Nephron progenitor cell (in vitro differentiated cells): ENCODE measurements at places on chromosomes 11 and 22.
A peak's percentile ranks its signal among the peaks of the same experiment; 100 is the strongest.

- no peak overlapping the region for H3K27ac ChIP-seq
- peaks cover 5% of the 10 kb centered on the region for H3K27me3 ChIP-seq
- no peak overlapping the region for H3K4me3 ChIP-seq
- DNase-seq, result no peak
These were observed 162.3 kb downstream of the FBXO7 start for GRCh38 chr22:32636884-32637283.

DNA sequence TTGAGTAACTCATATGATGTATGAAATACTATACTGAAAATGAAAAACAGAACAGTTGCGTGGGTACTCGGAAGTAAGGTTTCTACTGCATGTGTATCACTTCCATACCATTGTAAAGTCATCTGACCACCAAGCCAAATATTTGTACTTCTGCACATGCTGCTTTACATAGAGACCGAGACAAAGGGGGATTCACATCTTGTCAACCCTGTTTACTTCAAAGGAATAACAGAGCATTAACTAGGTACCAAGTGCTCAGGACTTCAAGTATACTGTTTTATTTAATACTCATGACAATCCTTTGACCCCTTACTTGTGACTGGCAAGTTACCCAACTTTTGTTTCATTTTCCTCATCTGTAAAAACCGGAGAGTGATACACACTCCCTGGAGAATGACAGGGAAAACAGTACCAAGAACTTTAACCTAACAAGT, 9.9 kb downstream of the MAPK1 start:
- H3K4me3 ChIP-seq, result no peak overlapping the region
- DNase-seq, result no peak
- H3K4me1 ChIP-seq, result peaks cover 54% of the 10 kb centered on the region
- peaks cover under 1% of the 10 kb centered on the region for H3K27me3 ChIP-seq
- peaks cover 38% of the 10 kb centered on the region for H3K36me3 ChIP-seq

DNA sequence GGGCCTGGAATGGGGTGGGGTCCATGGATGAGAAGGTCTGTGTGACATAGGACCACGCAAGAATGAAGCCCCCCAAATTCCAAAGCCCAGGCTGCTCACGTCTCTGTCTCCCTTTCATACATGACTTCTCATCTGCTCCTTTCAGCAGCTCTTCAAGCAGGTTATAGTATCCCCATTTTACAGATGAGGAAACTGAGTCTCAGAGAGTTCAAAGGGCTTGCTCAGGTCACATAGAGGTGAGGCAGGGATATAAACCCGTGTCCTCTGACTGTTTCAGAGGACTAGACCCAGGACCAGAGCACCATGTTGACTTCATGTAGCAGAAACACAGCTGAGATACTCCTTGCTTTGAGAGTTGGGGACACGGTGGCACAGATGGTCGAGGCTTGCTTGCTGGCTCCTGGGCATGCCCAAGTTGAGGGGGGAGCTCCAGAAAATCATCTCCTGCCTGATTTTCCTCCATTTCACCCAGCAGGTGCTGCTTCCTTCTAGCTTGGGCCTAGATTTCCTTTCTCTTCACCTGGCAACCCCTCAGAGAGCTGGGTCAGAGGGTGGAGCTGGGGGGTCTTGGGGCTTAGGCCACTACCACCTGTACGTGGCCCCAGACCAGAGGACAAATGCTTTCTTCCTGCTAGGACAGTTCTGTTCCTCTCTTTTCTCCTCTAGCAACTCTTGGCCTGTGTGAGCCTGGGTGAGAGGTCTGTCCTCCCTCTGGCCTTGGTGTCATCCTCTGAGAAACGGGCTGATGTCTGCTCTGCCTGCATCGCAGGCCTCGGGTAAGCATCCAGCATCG, 24.1 kb upstream of the THY1 start:
- H3K27ac ChIP-seq, result no peak overlapping the region
- H3K36me3 ChIP-seq, result no peaks in the 10 kb centered on the region
- H3K4me3 ChIP-seq, result no peak overlapping the region
- DNase-seq, result no peak
- peaks cover 15% of the 10 kb centered on the region for H3K4me1 ChIP-seq
- H3K27me3 ChIP-seq, result peaks cover 13% of the 10 kb centered on the region

- peaks cover 54% of the 10 kb centered on the region for H3K27me3 ChIP-seq
- H3K4me1 ChIP-seq, result peaks cover 13% of the 10 kb centered on the region
- H3K27ac ChIP-seq, result no peak within 1 kb of the TSS
- DNase-seq, result peak; percentile 60
These were observed at the start of gene ME3 for GRCh38 chr11:86672007-86672621. Gene ME3 (minus strand): TSS chr11:86672616.

GRCh38 chr22:22721681-22722354, 77.4 kb downstream of the GGTLC2 start:
- H3K27ac ChIP-seq, result no peak overlapping the region
- H3K36me3 ChIP-seq, result no peaks in the 10 kb centered on the region
- no peak overlapping the region for H3K4me3 ChIP-seq
- H3K4me1 ChIP-seq, result no peaks in the 10 kb centered on the region
- no peak for DNase-seq
- H3K27me3 ChIP-seq, result peaks cover 43% of the 10 kb centered on the region

DNA sequence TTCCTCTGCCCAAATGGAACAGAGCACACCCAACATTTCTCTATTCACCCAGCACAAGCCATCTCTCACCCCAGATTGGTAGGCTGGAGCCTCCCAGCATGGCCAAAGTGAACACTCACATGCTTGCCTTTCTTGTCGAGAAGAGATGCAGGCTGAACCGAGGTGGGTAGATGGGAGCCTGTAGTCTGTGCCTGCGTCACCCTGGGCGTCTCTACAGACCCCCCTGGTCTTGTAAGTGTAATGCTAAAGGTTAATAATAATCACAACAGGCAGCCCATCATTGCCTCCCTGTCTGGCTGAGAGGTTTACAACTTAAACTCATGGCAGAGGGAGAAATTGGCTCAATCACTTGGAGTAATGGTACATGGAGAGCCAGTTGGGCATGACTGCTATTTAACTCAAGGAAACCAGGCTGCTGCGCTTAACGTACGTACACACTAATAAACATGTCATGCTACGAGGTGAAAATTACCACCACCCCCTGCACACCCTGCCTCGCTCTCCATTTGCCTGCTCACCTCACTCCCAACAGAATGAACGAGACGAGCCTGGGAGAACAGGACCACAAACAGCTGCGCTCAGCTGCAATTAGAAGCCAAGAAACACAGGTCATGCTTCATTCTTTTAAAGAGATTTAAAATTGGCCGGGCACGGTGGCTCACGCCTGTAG, 9.1 kb upstream of the ZBTB16 start:
- H3K27me3 ChIP-seq, result peaks cover 4% of the 10 kb centered on the region
- no peaks in the 10 kb centered on the region for H3K36me3 ChIP-seq
- peaks cover 44% of the 10 kb centered on the region for H3K4me1 ChIP-seq
- no peak for DNase-seq
- H3K27ac ChIP-seq, result peak overlapping the region; percentile 51

DNA sequence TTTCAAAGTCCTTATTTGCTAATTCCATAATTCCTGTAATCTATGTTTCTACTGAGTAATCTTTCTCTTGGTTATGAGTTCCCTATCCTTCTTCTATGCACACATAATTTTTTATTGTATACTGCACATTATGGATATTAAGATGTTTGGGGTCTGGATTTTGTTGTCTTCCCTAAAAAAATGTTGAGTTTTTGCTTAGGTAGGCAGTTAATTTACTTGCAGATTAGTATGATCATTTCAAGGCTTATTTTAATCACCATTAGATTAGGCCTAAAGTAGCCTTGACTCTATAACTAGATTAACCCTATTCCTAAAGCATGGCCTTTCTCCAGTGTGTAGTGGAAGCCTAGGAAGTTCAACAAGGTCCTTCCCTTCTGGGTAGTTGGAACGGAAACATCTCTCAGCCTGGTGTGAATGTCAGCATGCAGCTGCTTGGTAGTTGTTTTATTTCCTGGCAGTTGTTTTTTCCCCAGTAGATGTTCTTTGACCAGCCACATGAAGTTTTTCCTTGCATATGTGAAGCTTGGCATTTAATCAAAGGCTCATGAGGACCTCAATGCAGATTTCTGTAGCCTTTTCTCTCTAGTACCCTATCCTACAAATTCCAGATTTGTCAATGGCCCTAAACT, 419.3 kb upstream of the NARS2 start:
- H3K4me1 ChIP-seq, result peaks cover 40% of the 10 kb centered on the region
- H3K36me3 ChIP-seq, result peaks cover 45% of the 10 kb centered on the region
- no peak for DNase-seq
- H3K27ac ChIP-seq, result no peak overlapping the region
- H3K4me3 ChIP-seq, result no peak overlapping the region
- peaks cover 3% of the 10 kb centered on the region for H3K27me3 ChIP-seq

GRCh38 chr22:43436868-43437267, 25.1 kb downstream of the MPPED1 start:
- no peak overlapping the region for H3K4me3 ChIP-seq
- peaks cover 7% of the 10 kb centered on the region for H3K4me1 ChIP-seq
- H3K36me3 ChIP-seq, result no peaks in the 10 kb centered on the region
- H3K27me3 ChIP-seq, result peaks cover 52% of the 10 kb centered on the region

- H3K4me3 ChIP-seq, result no peak overlapping the region
- no peak for DNase-seq
- H3K4me1 ChIP-seq, result peaks cover 2% of the 10 kb centered on the region
- no peaks in the 10 kb centered on the region for H3K36me3 ChIP-seq
- peaks cover 8% of the 10 kb centered on the region for H3K27me3 ChIP-seq
- no peak overlapping the region for H3K27ac ChIP-seq
These were observed 81.3 kb upstream of the BLID start for GRCh38 chr11:122197066-122197987.

DNA sequence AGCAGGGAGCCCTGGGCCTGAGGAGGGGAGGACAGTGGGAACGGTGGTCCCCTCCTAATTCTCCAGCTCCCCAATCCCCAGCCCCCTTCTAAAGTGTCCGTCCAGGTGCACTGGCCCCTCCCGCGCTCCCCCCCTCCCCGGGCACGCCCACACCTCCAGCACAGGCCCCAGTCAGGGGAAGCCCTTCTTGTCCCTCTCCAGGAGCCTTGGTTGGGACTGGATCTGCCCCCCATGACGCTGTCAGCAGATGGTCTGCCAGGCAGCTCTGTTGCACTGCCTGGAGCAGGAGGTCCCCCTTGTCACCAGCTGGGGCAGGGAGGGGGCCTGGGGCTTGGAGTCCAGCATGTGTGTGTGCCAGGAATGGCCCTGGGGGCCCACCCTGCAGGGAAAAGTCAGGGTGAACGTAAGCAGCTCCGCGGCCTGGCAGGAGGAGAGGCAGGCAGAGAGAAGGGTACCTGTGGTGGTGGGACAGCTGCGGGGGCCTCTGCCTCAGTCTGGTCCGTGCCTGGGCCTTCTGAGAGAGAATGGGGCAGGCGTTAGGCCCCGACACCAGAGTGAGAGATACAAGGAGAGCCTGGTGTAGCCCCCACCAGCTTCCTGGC, 1.6 kb downstream of the IRF7 start:
- H3K36me3 ChIP-seq, result peaks cover 12% of the 10 kb centered on the region
- H3K4me1 ChIP-seq, result peaks cover 28% of the 10 kb centered on the region
- H3K27ac ChIP-seq, result no peak overlapping the region

GRCh38 chr11:81278991-81279390, 1454.7 kb downstream of the FAM181B start:
- no peak overlapping the region for H3K4me3 ChIP-seq
- no peaks in the 10 kb centered on the region for H3K36me3 ChIP-seq
- H3K27me3 ChIP-seq, result no peaks in the 10 kb centered on the region
- DNase-seq, result no peak
- no peaks in the 10 kb centered on the region for H3K4me1 ChIP-seq
- no peak overlapping the region for H3K27ac ChIP-seq

DNA sequence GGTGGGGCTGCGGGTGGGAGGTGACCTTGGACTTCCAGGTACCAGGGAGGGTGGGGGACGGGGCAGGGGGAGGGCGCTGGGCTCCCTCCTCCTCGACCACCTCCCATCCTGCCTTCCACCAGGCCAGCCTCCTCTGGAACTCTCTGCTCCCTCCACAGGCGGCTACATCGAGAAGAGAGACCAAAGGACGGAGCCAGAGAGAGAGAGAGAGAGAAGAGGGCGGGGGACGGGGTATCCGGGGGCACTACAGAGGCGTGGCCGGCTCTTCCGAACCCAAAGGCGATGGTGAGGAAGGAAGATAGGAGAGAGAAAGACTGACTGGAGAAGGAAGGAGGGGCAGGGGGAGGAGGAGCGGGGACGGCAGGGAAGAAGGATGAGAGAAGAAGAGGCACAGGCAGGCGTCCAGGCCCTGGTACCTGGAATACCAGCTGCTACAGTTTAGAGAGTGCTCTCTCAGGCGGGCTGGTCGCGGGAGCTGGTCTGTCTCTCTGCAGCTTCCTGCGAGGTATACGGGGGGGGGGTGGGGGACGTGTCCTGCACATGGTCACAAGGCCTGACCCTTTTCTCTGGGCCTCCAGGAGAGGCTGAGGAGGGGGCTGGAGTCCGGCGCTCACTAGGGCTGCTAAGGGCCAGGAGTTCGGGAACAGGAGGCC, 38.0 kb downstream of the IGSF9B start:
- no peak for DNase-seq
- H3K4me3 ChIP-seq, result peak overlapping the region; percentile 74
- H3K36me3 ChIP-seq, result peaks cover 31% of the 10 kb centered on the region
- peaks cover 25% of the 10 kb centered on the region for H3K27me3 ChIP-seq
- H3K4me1 ChIP-seq, result peaks cover 22% of the 10 kb centered on the region
- H3K27ac ChIP-seq, result no peak overlapping the region

DNA sequence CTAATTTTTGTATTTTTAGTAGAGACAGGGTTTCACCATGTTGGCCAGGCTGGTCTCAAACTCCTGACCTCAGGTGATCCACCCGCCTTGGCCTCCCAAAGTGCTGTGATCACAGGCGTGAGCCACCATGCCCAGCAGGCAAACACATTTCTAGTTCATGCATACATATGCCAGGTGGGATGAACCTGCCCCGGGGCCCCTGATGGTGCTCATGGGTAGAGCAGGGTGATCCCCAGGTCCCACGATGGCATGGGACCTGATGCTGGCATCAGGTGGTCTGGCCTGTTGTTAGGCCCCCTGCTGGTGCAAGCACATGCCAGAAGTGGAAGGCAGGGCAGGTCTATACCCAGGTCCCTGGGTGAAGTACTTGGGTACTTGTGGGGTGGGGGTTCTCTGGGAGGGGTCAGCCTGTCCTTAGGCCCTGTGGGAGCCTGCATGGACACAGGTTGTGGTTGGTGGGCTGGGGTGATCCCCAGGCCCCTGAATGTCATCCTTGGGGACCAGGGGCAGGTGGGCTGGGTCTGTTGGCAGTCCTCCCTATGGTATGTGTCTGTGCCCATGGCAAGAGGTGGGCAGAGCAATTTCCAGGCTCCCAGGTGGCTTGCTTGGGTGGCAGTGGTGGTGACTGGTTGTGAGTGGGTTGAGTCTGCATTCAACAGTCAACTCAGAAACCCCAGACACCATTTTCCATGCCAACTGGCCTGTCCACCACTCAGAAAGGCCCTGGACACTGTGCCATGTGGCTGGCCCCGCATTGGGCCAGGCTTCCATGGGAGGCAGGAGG, 9.6 kb upstream of the RGL4 start:
- H3K4me3 ChIP-seq, result no peak overlapping the region
- H3K27me3 ChIP-seq, result no peaks in the 10 kb centered on the region
- H3K27ac ChIP-seq, result no peak overlapping the region
- peaks cover 29% of the 10 kb centered on the region for H3K36me3 ChIP-seq

DNA sequence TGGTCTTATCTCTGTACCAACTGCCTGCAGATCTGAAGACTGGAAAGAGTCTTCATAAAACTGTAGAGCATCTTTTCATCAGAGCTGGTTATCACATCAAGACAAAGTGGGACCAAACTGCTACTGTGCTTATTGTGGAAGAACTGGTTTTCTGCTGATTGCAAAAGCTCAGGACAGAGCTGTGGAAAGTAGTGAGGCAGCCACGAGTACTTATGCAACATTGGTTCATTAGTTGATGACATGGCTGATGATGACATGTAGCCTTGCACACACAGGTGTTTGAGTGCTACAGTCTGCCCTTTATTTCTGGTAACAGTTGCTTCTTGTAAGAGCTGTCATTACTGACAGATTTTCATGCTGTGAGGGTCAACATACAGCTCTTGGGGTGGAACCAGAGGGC, 185.4 kb upstream of the GUCY1A2 start:
- no peak overlapping the region for H3K4me3 ChIP-seq
- no peaks in the 10 kb centered on the region for H3K36me3 ChIP-seq
